ENCODE measurements at places on chromosomes 4 and X.

DNA sequence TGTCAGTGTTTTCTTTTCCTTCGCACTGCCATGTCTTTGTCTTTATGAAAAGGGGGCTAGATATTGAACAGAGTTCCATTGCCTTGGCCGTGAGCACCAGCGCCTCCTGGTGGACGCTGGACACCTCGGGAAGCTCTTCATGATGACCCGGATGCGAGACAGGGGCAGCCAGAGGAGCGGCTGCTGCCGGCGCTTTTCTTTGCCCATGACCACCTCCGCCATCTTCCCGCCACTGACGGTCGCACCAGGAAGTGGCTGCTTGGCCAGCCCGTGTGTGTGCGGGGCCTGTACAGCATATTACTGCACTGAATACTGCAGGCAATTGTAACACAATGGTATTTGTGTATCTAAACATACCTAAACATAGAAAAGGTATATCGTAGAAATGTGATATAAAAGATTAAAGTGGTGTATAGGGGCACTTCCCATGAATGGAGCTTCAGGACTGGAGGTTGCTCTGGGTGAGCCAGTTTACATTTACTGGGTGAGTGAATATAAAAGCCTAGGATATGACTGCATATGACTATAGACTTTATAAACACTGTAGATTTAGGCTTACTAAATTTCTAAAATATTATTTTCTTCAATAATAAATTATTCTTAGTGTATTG, 15.8 kb upstream of the GRIA2 start:
- no peak for DNase-seq

- DNase-seq = no peak
These were observed 417.4 kb upstream of the FAT1 start for GRCh38 chr4:187141101-187141500.

DNA sequence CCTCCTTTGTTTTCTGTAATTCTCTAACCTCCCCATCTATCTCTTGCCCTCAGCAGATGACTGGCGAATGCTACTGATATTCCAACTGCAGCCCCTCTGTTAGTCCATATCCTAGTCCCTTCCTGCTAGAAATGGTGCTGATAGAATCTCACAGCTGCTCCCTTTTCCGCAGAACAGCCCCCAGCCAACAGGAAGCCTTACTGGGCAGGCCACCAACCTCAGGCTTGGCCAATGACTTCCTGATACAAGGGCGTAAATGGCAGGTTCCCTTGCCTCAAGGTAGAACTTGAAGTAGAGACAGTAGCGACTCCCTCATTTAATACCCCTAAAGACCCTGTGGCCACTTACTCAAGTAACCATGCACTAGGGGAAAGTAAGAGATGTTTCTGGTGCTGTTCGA, 26.7 kb upstream of the SLC2A9 start:
- DNase-seq = no peak

- DNase-seq = no peak
These were observed 552.6 kb downstream of the PPARGC1A start for GRCh38 chr4:23337292-23337691.

DNA sequence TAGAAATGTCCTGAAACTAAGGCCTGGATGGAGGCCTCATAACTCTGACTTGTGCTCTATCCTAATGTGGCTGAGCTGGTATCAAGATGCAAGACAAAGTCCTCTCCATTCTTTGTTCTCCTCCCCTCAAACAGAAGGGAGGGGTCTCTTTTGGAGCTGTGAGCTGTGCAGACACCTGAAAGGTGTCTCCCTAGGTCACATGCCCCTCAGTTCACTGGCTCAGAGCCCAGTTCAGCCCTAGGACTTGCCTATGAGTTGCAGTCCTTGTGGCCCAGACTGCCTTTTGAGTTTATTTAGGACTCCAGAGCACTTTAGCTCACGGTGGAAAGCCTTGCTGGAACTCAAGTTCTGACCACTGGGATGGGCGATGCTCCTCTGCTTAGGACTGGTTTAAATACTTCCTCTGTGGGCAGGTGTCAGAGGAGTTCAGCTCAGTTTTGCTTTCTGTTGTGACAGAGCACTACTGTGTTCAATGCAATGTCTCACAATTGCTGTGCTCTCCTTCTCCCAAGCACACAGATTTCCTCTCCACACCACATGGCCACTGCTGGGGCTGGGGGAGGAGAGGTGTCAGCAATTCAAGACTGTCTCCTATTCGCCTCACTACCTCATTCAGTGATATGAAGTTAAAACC, 84.8 kb upstream of the ZNF827 start:
- DNase-seq = no peak

DNA sequence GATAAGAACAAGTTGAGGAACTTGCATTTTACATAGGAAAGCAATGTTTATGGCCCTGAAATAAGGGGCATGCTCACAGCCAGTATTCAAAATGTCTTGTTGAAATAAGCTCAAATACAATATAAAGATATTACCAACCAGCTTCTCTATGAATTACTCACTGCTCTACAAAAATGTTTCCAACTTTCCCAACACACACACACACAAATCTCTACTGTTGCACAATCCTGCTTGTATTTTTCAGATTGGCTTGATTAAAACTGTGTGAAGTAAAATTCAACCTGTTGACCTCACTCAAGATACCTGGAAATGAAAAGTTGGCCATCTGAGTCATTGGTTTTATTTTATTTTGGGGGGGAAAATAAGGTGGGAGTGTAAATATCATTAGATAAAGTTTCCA, 128.6 kb downstream of the CHIC2 start:
- no peak for DNase-seq

- no peak for DNase-seq
These were observed 409.8 kb upstream of the FRG1 start for GRCh38 chr4:189530848-189531247.

DNA sequence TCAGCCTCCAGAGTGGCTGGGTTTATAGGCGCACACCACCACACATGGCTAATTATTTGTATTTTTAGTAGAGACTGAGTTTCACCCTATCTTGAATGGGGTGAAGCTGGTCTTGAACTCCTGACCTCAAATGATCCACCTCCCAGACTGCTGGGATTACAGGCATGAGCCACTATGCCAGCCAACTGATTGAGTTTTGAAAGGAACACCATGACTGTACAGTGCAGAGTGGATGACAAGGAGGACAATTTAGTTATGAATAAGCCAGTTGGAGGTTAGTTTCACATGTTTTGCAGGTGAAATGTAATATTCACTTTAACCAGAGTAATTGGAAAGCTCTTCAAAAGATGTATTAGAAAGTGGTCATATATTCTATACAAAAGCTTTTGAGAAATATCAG, 60.8 kb downstream of the PCDH18 start:
- no peak for DNase-seq

GRCh38 chr4:89509708-89510281, 202.2 kb upstream of the GPRIN3 start:
- no peak for DNase-seq

DNA sequence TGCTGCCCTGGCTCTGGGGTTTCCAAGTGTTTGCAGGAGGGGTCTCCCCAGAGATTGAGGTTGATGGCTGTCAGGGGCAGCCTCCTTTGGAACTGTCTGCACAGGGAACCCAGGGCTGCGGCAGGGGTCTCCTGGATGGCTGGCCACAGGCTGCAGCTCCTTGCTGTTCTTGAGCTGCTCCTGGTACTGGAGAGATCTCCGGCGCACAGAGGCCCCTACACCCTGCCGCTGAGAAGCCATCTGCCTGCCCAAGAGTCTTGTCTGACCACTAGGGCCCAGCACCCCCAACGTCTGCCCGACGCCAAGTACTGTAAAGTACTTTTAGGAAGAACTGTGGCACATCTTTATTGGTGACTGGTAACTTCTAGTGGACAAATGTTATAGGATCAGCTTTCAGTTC, 13.5 kb downstream of the STIM2 start:
- DNase-seq = no peak

DNA sequence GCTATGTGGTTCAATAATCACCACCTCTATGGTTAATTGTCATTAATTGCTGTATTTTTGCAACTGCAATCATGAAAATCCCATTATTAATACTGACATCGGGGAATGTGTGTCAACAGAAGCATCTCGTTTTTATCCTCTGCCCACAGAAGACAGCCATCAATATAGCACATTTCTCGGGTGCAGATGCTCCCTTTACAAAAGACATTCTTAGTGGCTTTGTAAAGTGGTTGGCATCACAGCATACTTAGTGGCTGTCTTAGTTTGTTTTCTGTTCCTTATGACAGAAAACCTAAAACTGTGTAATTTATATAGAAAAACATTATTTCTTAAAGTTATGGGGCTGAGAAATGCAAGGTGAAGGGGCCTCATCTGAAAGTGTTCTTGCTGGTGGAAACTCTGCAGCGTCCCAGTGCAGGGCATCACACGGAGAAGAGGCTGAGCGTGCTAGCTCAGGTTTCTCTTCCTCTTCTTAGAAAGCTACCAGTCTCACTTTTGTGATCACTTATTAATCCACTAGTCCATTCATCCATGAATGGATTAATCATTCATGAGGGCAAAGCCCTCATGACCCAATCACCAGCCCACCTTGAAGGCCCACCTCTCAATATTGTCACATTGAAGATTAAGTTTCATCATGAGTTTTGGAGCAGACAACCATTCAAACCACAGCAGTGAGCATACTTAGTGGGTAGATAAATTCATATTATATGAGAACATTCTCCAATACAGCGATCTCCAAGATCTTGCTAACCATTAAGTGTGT, 1067.7 kb upstream of the PABPC4L start:
- DNase-seq = no peak

GRCh38 chr4:9898596-9899305, 117.3 kb downstream of the DRD5 start:
- DNase-seq = no peak

DNA sequence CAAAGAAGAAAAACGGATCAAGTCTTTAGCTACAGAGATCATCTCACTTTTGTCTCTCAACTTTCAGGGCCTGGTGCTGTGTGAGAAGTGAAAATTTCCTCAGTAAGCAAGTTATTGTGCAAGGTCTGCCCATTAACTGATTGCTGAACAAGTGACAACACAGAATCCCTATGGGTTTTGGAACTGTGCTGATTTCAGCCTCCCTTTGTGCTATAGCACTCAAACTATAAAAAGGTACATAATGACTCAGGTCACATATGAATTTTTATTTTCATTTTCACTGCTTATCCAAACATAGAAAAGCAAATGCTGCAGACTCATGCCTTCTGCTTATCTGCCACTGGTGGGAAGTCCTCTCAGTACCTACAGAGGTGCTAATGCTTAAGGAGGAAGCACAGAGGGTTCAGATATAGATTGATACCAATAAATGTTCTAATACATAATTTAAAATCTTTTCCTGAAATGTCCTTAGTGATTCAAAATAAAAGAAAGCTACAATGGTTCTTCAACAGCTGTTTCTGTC, 576.2 kb upstream of the CT83 start:
- DNase-seq = no peak

- no peak for DNase-seq
These were observed 50.4 kb downstream of the SPRY1 start for GRCh38 chr4:123446865-123447474.

- DNase-seq = no peak
These were observed 125.5 kb upstream of the GIMD1 start for GRCh38 chr4:106494066-106494465.

GRCh38 chr4:3810111-3810680, 44.0 kb downstream of the ADRA2C start:
- DNase-seq = no peak

DNA sequence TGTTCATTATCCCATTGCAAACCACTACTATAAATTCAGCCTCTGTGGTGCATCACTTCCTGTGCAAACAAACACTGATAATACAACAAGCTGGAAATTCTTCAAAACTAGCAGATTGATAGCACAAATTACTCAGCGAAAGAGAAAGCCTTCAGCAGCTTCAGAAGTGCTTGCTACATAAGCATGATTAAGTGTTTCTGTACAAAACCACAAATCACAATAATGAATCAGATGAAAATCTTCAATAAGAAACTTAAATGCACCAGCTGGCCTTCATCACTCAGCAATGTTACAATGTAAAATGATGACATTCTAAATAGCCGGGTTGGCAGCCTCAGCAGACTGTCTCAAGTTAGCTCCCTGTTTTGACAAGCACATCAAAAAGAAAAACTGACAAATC, 262.2 kb downstream of the SPOCK3 start:
- no peak for DNase-seq
